ENCODE measurements at places on chromosomes 11 and 22.

- DNase-seq = no peak
Measured at GRCh38 chr11:79610139-79610538, 169.3 kb upstream of the TENM4 start.

GRCh38 chr11:60739114-60739513, 14.6 kb downstream of the MS4A18 start:
- DNase-seq = no peak

DNA sequence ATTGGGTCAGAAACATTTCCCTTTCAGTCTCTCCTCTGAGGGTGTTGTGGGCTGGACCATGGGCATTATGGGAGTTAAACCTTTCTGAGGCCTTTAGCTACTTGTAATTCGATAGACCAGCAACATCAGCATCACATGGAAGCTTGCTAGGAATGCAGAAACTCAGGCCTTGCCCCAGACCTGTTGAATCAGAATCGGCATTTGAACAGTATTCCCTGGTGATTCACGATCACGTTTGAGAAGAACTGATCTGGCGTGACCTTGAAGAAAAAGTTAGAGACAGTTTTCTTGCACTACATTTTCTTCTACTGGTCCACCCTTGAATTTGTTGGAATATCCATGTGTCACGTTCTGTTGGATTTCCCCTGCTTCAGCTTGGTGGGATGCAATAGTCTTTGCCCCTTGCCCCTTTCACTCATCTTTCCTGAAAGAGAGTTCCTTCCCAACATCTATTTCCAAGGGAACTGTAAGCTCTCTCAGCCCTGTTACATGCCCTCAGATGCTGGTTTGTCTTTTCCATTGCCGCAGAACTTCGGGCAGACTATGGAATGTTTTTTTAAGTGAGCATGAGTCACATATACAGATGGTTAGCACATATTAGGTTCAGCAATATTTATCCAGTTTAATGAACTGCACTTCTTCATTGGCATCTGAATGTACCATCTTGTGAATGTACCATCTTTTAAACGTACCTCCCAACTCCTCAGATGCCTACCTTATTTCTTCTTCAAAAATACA, 23.9 kb downstream of the EHF start:
- no peak for DNase-seq

GRCh38 chr11:44955015-44955738, 4.5 kb upstream of the TP53I11 start:
- DNase-seq = no peak

- DNase-seq = no peak
Measured at GRCh38 chr11:72520815-72521214, 86.5 kb upstream of the CLPB start.

DNA sequence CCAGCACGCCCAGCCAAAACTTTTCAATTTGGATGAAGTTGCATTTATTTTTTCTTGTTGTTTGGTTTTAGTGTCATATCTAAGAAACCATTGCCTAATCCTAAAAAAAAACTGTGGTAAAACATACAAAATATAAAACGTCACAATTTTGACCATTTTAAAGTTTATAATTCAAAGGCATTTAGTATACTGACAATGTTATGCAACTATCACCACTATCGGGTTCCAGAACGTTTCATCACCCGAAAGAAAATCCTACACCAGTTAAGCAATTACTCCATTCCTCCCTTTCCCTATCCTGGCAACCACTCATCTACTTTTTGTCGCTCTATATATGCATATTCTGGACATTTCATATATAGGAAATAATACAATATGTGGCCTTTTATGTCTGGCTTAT, 30.5 kb upstream of the PHOX2A start:
- no peak for DNase-seq

- no peak for DNase-seq
Measured at GRCh38 chr11:119347242-119347641, 737 bp upstream of the MFRP start.

DNA sequence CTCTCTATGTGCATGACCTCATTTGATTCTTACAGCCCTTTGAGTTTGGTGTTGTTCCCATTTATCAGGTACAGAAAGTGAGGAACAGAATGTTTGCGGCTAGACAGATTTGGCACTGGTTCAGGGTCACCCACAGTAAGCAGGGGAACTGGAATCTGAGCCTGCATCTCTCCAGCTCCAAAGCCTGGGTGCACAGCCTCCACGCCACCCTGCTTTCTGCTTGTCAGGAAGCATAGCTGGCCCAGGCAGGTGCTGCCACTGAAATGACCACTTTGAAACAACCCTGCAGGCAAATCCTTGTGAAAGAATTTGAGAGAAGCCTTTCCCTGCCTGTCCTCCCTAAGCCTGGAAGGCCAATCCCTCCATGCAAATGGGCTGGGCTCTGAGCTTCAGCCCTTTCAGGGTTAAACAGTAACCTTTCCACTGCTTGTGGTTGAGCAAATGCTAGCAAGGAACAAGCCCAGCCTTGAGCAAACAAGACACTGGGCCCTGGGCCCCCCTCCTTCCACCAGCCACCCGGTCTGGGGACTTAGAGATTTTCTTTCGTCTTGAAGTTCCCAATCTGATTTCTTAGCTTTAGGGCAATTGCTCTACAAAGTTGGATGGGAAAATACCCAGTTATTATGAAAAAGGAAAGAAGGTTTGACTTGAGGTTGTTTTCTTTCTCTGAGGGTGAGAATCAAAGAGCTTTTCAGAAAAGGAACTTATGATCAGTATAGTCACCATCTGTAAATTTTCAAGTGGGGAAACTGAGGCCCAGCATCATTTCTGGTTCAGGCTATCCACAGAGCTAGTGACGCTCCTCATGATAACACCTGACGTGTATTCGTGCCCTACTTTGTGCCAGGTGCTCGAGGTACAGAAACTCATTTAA, 19.4 kb downstream of the EHF start:
- no peak for DNase-seq

- DNase-seq = no peak
Measured at GRCh38 chr11:12192794-12193514, 82.6 kb downstream of the MICAL2 start.

- no peak for DNase-seq
Measured at GRCh38 chr11:130055617-130056016, 14.1 kb upstream of the APLP2 start.

DNA sequence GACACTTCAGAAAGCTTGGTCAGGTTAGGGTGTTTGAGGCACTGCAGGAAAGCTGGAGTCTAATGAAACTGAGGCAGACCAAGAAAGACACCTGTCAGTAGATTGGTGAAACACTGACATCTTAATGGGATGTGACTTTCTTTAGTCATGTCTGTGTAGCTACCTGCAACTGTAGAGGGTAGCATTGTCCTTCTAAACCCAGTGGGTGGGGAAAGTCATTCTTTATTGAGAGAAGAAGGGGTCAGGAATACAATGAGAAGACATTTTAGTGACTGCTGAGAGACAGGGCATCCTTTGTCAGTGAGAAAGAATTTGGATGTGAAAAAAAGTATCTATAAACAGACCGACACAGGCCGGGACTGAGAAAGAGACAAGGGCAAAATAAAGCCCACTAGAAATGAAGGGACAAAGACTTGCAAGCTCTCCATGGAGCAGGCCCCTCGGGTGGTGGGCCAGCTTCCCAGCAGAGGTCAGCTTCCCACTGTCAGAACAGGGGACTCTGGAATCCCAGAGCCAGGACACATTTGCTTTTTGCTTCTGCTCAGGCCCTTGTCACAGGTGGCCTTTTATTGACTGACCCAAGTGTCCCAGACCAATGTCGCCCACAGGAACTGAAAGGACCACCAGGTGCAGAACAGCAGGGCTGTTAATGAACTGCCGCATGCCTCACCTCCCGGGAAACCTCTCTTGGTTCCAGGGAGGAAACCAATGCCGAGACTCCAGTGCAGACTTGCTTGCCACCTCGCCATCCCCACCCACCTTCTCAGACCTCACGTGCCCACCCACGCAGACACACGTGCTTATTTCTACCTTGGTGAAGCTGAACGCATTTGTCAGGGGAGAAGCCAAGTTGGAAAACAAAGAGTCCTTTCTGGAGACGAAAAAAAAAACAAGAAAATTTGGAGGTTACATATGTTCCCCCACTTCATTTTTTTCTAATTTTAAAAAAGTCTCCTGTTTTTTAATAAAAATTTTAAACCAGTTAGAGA, 212.8 kb downstream of the TENM4 start:
- no peak for DNase-seq

Data from stimulated activated CD4-positive, alpha-beta T cell treated with anti-CD3 and anti-CD28 coated beads, Interleukin-2, amount 100 ng/mL, for 48 hours (primary cell).